ENCODE measurements at places on chromosomes 1 and 21. TPM values are rescaled to one million over a fixed set of nuclear protein-coding genes. Genes with fewer than 3 reads are reported as not detected.

The PROK1 gene
- total RNA-seq, result not detected

The CD34 gene
- 0.08 TPM for total RNA-seq

The OPRD1 gene
- not detected for total RNA-seq

The KRTAP13-2 gene
- not detected for total RNA-seq

The SPRR4 gene
- total RNA-seq, result not detected
